ENCODE measurements at places on chromosomes 2 and 18.

DNA sequence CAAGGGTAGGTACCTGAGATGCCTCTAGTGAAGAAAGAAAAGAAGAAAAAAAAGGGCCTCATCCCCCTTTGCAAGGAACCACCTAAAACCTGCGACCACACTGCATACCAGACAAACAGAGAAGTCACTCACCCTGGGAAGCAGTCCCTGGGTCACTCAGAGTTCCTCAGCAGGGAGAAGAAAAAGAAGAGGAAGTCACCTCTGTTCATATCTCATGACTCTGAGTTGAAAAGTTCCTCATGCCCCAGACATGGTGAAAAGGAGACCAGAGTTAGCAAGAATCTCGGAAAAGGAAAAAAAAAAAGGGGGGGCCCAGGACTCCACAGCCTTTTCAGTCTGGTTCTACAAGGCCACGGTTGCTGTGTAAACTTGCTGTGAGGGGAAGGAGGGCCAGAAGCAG is 478.4 kb upstream of the NRXN1 start:
- no peak for DNase-seq

DNA sequence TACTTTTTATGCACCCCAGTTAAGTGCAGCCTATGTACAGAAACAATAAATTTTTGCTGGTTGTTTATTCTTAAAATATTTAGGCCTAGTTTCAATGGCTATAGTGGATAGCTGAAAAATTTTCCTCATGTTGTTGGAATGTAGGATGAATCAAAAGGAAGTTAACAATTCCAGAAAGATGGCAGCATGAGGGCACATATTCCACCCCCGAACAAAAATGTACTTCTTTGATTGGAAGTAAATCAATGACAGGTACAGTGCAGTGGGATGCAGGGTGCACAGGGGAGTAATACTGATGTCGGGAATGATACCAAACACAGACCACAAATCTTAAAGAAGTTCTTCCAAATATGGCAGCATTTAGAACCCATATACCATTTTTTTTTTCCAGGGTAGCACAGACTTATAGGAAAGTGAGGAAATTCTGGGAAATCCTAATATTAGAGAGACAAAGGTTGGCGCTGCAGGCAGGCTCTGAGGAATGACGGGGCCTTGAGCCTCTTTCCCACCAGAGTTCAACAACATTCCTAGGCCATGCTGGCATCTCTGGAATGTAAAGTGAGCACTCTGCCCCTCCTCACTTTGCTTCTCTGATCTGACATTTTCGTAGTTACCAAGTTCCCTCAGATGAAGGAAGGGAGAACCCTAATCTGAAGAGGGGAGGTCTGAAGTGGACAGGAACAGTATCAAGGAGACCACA is 36.6 kb upstream of the IKZF2 start:
- DNase-seq = no peak

GRCh38 chr2:120014226-120014980 is 1.5 kb downstream of the EPB41L5 start:
- no peak for DNase-seq

GRCh38 chr18:59689756-59690155 is 7.5 kb downstream of the CCBE1 start:
- DNase-seq = no peak

- DNase-seq = no peak
Measured at GRCh38 chr2:43212216-43212835, 14.1 kb downstream of the ZFP36L2 start.

DNA sequence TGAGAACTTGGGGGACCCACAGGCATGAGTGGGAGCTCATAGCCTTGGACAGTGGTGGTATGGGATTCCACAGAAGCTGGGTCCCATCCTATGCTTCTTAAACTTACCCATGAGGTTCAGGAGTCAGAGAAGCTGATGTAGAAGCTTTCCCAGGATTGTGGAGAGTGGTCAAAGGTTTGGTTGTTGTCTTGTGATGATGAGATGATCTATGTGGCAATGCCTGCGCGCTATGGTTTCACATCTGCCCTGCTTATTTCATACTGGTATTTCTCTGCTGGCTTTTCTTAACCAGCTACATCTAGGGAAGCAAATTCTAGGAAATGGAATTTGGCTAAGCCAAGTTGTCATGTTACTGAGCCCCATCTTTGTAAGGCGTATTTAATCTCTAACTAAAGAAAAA is 168.6 kb downstream of the ZNF407 start:
- no peak for DNase-seq

GRCh38 chr18:73841661-73842060 is 306.0 kb downstream of the FBXO15 start:
- DNase-seq = no peak

DNA sequence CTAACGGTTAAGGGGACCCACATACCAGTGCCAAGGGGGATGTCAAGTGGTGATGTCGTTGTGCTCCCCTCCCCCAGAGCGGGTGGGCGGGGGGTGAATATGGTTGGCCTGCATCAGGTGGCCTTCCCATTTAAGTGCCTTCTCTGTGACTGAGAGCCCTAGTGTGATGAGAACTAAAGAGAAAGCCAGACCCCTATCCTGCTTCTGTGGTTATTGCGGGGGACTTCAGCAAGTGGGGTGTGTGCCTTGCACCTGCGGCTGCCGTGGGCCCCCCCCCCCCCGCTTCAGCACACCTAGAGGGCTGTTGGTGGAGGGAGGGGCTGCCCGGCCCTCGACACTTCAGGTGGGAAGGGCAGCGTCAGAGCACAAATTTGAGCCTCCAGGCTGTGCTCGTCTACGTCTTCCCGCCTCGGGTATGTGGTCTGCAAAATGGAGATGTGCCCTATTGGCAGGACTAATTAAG is 6.1 kb downstream of the CTDSP1 start:
- DNase-seq = no peak

DNA sequence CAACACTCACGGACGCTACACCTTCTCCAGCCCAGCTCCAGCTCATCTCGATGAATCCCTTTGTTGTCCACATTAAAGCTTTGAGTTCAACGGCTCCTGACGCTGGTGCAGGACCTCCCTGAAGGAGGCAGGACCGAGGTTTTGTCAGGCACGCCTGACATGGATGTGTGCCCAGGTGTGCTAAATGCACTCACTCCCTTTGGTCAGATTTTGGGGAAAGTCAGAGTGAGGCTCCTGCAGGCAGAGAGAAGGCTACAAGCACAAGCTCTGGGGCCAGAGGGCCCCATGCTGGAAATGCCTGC is 78.6 kb downstream of the NDUFA10 start:
- DNase-seq = no peak

- DNase-seq = no peak
Measured at GRCh38 chr2:149787206-149787605, 199.6 kb upstream of the MMADHC start.

- no peak for DNase-seq
Measured at GRCh38 chr2:159454185-159454584, 162.2 kb downstream of the BAZ2B start.

DNA sequence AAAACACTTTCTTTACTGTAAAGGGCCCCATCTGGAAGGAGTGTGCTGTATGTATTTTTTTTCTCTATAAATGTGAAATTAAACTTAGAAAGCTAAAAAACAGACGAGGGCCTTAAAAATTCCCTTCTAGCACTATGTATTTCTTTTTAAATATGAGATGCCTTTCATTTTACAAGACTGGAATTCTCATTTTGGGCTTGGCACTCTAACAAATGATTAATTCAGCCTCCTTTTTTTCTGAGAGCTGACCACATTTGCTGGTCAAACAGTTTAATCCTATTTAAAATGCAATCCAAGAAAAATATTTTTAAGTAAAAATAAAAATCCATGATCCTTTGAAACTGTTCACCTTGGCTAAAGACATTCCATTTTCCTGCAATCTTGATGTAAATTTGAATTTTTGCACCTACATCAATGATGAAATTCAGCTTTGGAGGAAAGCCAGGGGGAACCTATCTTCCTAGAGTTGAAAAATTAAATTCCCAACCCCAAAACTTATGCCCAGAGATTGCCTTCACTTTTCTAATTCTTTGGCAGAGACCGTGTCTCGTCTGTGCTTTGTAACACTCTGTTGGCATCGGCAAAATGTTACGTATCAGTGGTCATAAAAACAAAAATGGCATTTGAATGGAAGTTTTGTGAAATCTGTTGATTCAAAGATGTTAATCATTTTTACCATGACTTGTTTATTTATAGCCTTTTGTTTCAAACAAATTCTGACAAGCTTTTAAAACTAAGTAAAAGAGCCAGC is 284.5 kb downstream of the ZNF521 start:
- no peak for DNase-seq

DNA sequence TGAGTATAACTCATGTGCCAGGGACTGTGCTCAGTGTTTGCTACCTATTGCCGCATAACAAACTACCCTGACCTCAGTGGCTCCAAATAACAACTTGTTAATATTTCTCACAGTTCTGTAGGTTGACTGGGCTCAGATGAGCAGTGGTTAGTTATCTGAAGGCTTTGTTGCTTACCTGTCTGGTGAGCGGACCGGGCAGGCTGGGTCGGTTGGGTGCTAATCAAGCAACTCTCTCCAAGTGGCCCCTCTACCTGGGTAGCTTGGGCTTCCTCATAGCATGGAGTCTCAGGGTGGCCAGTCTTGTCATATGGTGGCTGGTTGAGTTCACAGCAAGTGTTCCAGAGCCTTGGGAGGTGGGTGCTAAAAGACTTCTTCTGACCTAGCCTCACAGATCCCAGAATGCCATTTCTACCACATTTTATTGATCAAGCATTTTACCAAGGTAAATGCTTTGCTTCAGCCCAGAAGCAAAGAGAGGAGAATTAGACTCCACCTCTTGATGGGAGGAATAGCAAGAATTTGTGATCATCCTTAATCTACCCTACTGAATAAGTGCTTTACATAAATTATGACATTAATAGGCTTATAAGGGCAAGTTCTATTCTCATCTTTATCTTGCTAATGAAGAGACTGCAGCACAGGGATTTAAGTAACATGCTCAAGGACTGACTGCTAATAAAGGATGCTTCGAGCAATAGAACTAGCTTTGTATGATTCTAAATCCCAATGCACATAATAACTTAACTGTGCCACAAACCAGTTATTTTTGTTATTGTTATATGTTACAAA is 16.9 kb downstream of the RAB31 start:
- no peak for DNase-seq

DNA sequence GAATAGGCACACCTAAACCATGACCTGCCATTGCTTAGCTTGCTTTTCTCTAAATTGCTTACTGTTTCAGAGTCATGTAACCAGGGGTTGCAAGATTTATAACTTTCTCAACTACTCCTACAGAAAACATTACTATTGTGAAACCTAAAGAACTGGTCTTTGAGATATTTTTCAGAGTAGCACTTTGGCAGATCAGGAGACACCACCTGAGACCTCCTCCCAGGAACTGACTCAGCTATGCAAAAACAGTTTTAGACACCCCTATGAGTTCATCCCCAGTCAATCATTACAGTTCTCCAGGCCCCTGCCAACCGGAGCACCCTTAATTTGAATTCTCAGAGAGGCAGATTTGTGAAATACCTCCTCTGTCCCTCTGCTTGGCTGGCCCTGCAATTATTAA is 80.3 kb downstream of the MBOAT2 start:
- no peak for DNase-seq

GRCh38 chr2:30653847-30654246 is 153.4 kb downstream of the CAPN13 start:
- DNase-seq = no peak

- DNase-seq = no peak
Measured at GRCh38 chr2:200469708-200470211, 40.1 kb downstream of the KCTD18 start.

DNA sequence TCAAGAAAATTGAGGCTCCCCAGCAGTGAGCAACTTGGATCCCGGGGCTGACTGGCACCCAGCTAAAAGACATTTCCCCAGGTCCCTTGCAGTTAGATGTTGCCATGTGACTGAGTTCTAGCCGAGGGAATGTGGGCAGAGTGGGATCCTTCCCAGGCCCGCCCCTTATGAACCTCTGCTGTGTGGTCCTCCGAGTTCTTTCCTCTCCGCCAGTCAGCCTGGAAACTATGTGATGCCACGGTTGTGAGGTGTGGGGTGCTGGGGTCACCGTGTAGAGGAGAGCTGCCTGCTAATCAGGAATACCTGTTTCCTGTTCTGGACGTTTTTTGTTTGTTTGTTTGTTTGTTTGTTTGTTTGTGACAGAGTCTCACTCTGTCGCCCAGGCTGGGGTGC is 45.5 kb downstream of the TMEM37 start:
- DNase-seq = no peak

DNA sequence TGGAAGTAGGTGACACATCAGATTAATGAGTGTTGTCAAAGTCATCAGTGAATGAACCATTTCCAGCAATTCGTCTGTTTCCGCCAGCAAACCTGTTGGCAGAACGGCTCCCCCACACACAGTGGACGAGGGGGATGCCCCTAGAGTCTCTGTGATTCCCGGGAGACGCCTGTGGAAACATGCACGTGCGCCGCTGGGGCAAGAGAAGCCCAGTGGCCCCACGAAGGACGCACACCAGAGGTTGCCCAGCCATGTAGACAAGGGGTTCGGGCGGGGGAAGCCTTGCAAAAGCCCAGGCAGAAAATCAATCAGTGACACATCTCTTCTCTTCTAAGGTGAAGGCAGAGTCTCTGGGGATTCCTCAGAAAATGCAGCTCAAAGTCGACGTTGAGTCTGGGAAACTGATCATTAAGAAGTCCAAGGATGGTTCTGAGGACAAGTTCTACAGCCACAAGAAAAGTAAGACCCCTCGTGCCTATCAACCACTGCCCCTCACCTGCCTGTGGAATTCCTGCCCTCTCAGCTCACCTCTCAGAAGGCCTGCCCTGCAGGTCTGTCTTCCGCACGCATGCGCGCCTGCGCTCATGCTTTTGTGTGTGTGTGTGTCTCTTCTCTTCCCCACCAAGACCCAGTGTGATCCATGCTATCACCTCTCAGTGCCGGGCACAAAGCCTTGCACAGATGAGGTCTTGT is 87.1 kb downstream of the INPP5D start:
- no peak for DNase-seq

- no peak for DNase-seq
Measured at GRCh38 chr18:75362435-75362834, 65.1 kb downstream of the SMIM21 start.

- DNase-seq = no peak
Measured at GRCh38 chr2:46651363-46652099, 172.2 kb downstream of the TMEM247 start.

DNA sequence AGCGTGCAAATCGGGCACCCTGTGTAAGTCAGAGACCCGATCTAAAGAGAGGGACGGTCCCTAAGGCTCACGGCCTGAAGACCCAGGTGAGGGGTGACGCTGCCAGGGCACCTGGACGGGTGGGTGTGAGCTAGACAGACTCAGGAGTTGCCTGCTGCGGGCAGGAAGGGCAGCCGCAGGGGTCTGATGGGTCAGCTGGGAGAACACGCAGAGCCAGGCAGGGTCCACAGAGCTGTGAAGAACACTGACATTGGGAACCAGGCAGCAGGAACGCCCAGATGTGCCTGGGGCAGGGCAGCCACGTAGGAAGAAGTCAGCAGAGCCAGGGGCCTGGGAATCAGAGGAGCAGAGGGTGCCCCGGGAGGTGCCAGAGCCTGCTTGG is 25.9 kb downstream of the HDAC4 start:
- no peak for DNase-seq

GRCh38 chr18:26765498-26765897 is 100.0 kb downstream of the AQP4 start:
- DNase-seq = no peak

- no peak for DNase-seq
Measured at GRCh38 chr2:198591586-198591985, 787.2 kb downstream of the PLCL1 start.
